Spleen (tissue), 13 donors: ENCODE measurements at places on chromosomes 13 and 19.

DNA sequence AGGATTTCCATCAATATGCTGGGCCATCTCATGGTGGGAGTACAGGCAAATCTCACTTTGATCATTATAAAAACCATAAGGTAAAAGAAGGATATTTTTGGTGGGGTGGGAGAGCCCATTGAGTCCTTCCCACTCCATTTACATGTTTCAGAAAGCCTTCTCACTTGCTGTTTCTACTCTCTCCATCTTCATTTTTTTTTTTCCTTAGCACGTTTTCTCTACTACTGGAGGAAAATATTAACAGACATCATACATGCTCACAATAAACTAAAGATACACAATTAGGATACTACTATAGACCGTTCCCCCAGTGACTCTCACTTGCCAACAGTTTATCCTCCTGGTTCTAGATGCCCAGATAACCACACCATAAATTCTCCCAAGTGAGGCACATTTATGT, 1.8 kb upstream of the AKAP8 start:
- no peak for DNase-seq

DNA sequence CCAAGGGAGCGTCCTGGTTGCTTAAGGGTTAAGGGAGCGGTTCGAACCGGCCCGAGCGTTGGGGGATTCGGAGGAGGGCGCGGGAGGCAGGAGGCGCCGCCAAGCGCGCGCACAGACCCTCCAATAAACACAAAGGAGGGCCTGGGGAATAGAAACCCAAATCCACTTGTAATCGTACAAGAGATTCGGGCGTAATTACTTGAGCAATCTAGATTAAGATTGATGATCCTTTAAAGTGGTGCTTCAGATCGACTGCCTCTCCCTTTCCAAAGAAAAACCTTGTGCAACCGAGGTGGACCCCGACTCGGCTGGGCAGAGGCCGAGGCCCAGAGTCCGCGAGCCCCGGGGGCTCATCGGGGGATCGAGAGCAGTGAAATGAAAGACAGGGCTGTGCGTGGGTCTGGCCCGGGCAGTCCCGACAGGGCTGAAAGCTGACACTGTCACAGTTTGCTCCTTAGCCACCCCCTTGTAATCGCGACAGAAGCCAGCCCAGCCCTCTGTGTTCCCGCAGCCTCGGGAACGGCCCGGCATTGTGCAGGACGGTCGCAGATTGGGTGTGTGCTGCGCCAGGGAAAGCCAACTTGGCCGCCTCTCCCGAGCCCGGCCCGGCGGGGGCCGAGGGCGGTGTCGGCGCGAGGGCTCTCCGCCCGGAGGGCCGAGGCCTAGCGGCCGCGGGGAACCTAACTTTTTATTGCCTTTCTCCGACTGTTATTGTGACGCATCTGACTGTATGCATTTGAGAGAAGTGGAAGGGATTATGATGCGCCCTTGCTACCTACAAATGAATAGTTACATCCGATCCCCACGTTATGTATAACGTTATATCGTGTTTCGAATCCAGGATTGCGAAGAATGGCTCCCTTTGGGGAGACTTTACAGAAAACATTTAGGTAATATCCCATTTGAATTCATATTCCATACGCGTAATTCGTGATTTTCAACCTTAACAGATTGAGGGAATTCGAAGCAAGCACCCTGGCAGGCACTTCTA, 5.5 kb downstream of the MAB21L1 start:
- DNase-seq = peak; percentile 70

GRCh38 chr19:38711726-38712153, 32.5 kb downstream of the CAPN12 start:
- DNase-seq = no peak

- DNase-seq = no peak
Measured at GRCh38 chr13:67147342-67148133, 82.6 kb downstream of the PCDH9 start.

GRCh38 chr13:94764576-94765321, 52.4 kb upstream of the SOX21 start:
- DNase-seq = no peak

GRCh38 chr19:39924389-39924788, 10.0 kb downstream of the FCGBP start:
- peak; percentile 49 for DNase-seq

GRCh38 chr13:21573920-21574712, 29.9 kb downstream of the MICU2 start:
- no peak for DNase-seq

DNA sequence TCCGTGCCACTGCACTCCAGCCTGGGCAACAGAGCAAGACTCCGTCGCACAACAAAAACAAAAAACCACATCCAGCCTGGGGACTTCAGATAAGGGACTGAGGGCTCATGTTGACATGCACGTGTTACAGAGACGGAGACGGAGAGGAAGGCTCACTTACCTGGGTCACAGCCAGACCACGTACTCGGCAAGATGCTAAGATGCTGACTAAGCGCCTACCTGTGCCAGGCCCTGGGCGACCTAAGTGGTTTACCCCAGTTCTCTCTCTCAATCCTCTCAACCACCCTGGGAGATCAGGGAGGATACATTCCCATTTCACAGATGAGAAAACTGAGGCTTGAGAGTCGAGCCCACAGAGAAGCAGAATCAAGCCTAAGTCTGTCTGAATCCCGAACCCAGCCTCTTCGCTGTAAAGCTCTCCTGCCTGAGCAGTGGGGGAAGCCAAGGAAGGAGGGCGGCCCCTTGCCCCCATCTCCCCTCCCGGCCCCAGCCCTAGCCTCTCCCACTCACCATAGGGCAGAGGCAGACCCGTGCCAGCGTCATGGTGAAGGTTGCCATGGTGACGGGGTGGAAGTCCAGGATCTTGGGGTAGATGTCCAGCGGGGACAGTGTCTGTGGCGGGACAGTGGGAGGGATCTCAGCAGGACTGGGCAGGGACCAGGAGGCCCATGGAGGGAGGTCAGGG, 13.5 kb downstream of the ERCC2 start:
- no peak for DNase-seq

DNA sequence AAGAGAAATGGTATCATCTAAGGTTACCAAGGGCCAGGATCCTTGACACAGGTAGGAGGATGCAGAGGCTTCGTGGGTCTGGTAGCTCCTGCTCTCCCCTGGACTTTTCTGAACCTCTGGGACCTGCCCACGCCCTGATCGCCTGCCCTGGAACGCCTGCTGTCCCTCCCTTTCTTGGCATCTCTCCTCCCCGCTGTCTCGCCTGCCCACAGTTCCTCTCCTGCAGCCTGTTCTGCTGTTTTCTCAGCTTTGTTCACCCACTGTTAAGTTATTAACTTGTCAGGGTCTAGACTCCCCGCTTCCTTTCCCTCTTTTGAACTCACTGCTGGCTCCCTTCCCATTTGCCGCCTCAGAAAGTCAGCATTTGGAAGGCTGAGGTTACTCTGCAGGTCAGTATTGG, 19.8 kb downstream of the SERP2 start:
- no peak for DNase-seq
